Activated CD4-positive, alpha-beta T cell treated with anti-CD3 and anti-CD28 coated beads, Interleukin-2, Interleukin-6, amounts not matched to agents 100 ng/mL and 50 ng/mL, durations not matched to agents 16 hours and 8 hours (primary cell): ENCODE measurements at places on chromosomes 16 and 17.

- no peak for DNase-seq
Observed at GRCh38 chr17:16314189-16314588, 39.1 kb downstream of the CENPV start.

- no peak for DNase-seq
Observed at GRCh38 chr17:47208744-47209488, at the start of gene MYL4. Gene MYL4 (plus strand): TSS chr17:47209348. CDS start chr17:47209423, 75 bp downstream.

DNA sequence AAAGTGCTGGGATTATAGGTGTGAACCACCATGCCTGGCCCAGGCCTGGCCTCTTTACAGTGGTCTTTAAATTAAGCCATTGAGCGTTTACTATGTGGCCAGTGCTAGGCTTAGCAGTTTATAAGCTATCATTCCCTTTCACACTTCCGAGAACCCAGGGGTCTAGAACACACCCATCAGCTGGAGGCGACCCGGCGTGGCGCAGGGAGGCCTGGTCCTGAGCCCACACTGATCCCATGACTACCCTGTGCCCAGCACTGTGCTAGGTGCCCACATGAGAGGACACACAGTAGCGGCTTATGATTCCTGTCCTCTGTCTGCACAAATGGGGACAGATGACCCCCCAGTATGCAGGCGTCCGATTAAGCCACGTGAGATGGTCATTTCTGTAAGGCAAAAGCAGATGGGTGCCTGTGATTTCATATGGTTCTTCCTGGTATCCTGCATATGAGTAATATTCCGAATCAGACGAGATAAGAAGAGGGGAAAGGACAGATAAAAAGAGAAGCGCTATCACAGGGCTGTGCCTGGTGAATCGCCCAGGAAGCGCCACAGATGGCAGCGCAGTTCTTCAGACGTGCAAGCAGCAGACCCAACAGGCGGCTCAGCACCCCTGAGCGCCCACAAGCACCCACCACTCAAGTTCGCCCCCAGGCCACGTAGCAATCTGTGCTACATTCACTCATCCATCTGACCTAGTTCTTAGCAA lies 5.3 kb downstream of the OSGIN1 start:
- DNase-seq: no peak

DNA sequence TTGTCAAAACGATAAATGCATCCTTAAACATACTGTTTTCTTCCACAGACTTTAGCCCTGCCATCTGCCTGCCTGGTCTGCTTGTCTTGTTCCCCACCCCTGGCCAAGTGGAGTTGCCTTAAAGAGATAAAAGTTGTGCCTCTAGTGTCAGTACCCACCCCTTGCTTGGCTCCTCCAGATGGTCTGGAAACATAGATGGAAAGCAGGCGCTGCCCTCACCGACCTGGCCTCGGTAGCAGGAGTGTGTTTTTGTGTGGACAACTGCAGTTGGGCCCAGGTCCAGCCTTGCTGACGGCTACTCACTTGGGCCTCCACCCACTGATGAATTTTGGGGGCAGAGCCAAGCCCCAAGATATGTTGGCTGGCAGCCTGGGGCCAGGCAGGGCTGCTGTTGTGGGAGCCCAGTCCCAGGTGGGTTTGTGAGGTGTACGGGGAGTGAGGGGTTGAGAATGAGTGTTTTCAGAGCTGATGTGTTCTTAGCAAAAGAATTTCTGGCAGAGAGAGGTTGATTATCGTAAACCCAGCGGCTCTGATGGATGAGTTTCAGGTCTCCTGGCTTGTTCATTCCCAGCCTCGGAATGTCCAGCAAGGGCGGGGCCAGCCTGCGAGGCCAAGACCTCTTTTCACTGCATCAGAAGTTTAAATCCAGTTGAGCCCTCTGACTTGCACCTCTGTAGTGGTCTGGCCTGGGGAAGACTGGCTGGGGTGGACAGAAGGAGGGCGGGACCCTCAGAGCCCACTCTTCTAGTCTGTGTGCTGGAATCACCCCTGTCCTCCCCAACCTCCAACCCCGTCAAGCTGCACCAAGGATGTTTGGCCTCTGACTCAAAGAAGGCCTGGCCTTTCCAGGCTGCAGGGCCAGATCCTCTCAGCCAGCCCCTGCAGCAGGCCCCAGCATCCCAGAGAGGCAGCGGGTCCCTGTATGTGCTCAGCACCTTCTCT lies 179.7 kb downstream of the RAB11FIP4 start:
- no peak for DNase-seq

- peak; percentile 38 for DNase-seq
Observed at GRCh38 chr16:3020604-3021448, 658 bp downstream of the TNFRSF12A start.

DNA sequence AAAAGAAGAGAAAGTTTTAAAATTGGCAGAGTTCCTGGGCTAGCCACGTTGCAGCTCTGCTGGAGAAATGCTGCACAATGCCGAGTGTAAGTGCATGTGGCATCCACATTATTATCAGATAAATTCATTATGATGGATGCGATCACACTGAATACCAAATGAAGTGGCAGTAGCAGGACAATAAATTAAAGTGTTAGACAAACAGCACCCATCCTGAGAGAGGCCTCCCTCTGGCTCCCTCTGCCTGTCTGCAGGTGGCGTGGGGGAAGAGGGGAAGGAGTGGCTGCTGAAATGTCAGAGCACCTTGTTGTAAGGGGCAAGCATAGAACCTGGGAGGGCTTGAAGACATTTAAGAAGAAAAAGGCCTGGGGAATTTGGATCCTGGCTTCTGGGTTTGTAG lies 324.1 kb downstream of the HAPSTR1 start:
- DNase-seq: no peak
